ENCODE measurements at places on chromosomes 3 and 15.

GRCh38 chr3:179961703-179962078 is 75.0 kb downstream of the PEX5L start:
- DNase-seq: peak; percentile 36

- no peak for DNase-seq
Observed at GRCh38 chr15:96549136-96549535, 218.6 kb downstream of the NR2F2 start.

DNA sequence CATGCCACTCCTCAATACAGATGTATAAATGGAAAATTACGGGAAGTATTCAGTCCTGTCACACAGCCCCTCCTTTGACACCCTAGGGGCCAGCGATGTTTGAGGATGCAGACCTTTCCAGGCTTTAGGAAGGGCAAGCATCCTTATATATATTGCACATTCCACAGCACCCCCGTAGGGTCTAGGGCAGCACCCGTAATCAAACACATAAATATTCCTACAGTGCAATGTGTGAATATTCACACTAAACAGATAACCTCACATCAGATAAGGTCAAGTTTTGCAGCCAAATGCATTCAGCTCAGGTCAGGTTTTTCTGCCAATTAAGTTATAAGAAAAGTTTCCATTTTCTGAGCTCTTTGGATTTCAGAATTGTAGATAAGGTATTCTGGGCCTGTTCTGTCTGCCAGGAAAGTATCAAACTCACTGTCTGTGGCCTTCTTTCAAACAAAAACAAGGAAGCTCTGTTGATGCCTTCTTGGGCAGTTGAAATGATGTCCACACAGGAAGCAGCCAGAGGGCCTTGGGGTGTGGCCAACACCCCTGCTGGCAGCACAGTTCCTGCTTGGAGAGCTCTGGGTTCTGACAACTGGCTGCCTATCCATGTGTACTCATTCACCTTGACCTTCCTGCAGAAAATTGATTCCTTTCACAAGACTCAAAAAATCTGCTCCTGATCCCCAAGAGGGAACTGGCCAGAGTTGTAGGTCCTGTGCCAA is 427.0 kb downstream of the NTRK3 start:
- no peak for DNase-seq

DNA sequence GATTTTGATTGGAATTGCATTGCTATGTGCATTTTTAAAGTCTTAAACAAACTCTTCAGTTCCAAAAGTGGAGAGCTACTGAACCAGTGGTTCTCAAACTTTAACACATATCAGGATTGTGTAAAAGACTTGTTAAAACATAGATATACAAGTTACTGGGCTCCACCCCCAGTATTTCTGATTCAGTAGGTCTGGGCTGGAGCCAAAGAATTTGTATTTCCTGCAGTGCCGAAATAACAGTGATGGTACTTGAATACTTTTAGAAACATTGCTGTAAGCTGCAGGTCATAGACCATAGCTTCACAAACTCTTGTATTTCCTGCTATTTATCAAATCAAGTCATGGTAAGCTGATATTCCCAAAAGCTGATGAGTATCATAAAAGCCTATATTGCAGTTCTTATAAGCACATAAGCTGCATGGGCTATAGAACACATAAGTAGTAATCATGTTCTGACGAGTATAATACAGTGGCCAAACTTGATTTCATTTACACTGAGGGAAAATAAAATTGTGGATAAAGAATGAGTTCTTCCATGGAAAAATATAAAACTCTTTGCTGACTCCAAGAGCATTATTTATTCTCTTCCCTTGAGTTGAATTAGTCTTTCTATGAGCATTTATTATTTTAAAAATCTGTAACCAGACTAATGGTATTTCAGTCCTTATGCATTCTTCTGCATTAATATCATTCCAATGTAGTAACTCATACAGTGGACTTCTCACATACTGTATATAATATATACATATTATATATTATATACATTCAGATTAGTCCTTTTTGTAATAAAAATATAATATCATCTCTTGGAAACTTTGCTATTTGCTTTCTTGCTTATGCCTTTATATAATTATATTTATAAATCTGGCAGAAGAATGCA is 550.5 kb upstream of the AGTR1 start:
- no peak for DNase-seq

- no peak for DNase-seq
Observed at GRCh38 chr15:36815786-36816185, 236.4 kb downstream of the CDIN1 start.

GRCh38 chr3:138361561-138361971 is 13.2 kb downstream of the MRAS start:
- DNase-seq: no peak

DNA sequence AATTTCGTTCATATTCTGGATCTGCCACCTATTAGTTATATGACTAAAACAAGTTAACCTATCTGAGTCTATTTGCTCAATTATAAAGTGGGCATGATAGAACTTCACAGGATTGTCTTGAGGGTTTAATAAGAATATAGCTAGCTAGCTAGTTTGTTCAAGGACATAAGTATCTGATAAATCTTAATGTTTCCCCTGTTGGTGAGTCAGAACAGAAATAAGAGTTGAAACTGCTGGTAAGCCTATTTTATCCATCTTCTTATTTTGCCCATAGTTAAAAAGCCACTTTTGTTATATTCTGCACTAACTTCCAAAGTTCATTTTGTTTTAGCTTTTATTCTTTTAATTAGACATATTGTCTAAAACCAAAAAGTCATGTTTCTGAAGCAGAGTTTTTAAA is 9.4 kb downstream of the SELENOT start:
- no peak for DNase-seq

GRCh38 chr3:8457039-8457438 is 44.6 kb upstream of the LMCD1 start:
- DNase-seq: no peak

DNA sequence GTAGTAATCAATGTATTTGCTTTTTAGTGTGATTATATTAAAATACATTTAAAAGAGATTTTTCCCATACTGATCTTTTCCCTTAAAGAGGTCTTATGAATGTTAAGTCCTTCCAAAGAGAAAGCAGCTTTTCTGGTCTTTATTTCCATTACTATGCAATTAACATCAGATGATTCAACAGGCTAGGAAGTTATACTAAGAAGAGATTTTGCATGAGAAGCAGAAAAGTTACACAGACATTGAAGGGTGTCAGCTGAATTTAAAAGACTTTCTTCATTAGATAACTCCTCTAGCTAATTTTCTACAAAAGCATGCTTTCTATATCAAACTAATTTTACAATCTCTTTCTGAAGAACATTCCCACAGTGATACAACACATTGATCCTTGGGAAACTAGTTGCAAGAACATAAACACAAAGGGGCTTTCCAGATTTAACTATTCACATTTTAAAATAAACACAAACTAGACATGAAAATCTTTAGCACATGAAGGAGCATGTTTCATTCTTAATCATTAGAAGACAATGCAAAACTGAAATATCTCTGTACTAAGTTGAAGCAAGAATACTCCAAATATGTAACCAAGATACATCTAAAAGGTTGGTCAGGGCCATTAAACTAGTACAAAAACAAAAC is 965.8 kb downstream of the ROBO1 start:
- DNase-seq: no peak
